ENCODE measurements at places on chromosomes 11 and 22. TPM values are rescaled to one million over a fixed set of nuclear protein-coding genes. Genes with fewer than 3 reads are reported as not detected.

The H19 gene
- 0.34 TPM for total RNA-seq

The MPST gene
- total RNA-seq: 63.9 TPM

The CRYBB2 gene
- not detected for total RNA-seq

The EHF gene
- total RNA-seq: under 0.01 TPM

The PACSIN3 gene
- 21.4 TPM for total RNA-seq

The SERPIND1 gene
- not detected for total RNA-seq

The DDT gene
- total RNA-seq: 101 TPM

The ALDH3B1 gene
- total RNA-seq: 19.3 TPM

The TESMIN gene
- total RNA-seq: 2.0 TPM

The ZNF215 gene
- total RNA-seq: 6.0 TPM

The RCN1 gene
- total RNA-seq: 116 TPM

The LRRC10B gene
- 0.62 TPM for total RNA-seq

The APOA5 gene
- not detected for total RNA-seq
